ENCODE measurements at places on chromosomes 11 and 22.

- no peak for DNase-seq
Observed at GRCh38 chr11:68552542-68552941, 92.0 kb downstream of the PPP6R3 start.

GRCh38 chr22:31323578-31324550, 22.3 kb downstream of the PATZ1 start:
- no peak for DNase-seq

DNA sequence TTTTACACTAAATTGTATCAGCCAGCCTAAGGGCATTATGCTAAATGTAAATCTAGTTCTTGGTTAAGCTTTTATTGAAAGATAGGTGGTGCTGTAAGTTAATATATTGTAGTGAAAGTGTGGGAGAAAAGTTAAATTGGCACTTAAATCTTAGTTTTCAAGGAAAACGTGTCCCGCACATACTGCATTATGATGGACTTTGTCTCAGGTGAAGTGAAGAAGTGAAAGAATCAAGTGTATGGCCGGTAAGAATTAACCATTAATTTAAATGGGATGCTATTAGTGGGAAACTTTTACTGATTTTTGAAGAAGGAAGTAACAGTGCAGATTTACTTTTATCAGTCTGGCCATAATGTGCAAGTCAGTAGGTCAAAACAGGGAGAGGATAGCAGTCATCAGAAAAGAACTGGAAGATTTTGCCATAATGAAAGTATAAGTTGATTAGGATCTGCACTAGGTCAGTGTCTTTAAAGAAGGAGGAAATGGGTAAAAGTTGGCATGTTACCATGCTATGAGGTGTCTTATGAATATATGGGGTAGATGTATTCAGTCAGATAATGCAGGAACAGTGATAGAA, 81.6 kb downstream of the PDHX start:
- DNase-seq = no peak

- DNase-seq = no peak
Observed at GRCh38 chr11:9838961-9839360, 175.1 kb downstream of the SWAP70 start.

DNA sequence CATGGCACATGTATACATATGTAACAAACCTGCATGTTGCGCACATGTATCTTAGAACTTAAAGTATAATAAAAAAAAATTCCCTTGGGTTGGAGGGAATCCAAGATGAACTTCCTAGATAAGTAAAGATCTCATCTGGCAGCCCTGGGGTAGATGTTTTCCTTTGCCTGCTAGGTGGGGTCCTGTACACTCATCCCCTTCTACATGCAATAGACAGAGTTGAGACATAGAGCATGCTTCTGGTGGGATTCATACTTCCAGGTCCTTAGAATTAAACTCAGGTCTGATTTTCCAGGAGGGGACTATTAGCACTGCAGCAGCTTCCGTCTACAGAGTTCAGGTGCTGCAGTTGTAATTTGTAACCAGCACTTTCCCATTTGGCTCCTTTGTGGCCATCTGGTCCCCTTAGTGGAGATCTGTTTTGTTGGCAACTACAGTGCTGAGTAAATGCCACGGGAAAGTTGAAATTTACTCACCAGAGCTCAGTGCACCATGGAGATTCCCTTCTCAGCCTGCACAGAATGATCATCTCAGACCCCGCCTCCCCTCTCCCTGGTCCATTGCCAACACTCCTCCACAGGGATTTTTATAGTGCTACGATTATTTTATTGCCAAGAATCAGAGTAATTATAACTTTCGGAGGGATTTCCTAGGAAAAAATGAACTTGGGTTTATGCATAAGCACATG, 220.1 kb upstream of the E2F8 start:
- no peak for DNase-seq

- DNase-seq = no peak
Observed at GRCh38 chr11:42255906-42256305, 796.5 kb upstream of the LRRC4C start.

DNA sequence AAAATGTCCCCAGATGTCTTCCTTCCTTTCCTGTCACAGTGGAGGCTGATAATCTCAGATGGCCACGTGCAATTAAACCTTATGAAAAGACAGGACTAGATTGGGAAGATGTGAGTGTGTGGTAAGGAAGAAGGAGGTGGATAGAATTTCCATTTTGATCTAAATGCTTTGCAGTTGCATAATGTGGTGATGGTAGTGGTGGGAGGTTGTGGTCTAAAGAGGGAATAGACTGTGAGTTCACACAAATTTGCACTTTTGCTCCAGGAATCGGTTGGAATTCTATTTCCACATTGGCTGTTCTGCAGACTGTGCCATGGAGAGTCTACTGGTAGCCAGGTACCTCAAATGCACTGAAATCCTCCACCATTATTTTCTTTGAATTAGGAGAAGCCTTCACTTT, 93.3 kb downstream of the ZBTB16 start:
- no peak for DNase-seq

- no peak for DNase-seq
Observed at GRCh38 chr11:9851366-9851765, 187.5 kb downstream of the SWAP70 start.

DNA sequence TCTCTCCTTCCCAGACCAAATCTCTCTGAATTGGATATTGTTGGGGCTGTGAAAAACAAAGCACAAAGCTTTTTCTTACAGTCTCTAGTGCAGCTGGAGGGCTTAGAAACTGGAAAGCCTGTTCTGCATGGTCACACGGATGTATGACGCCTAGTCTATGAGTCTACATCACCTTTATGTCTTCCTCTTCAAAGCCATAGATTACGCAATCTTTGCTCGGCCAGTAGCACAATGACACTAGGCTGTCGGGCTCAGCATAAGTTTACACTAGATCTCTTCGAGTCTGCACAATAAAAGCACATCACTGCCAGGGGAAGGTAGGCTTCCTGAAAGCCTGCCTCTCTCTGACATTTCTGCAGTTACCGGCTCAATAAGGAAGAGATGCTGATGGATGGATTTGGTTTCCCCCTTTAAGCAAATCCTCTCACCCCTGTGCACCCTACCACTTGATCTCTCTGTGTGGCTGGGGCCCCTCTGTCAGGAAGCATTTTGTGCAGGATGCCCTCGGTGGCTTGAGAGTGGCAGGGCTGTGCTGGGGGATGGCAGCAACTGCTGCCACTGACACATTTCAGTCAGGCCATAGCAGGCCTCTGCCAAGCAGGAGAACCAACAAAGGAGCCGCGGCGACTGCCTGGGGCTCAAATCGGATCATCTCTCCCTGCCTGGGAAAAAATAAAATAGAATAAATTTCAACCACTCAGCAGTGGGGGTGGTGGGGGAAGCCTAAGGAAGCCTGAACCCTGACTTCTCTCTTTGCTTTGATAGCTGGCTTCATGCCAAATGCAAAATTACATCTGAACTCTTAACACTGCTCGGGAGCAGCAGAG, 1272.8 kb downstream of the LRRC4C start:
- DNase-seq = no peak

GRCh38 chr11:1872267-1872985, 19.3 kb downstream of the PRR33 start:
- no peak for DNase-seq

GRCh38 chr11:23933721-23934120, 563.1 kb upstream of the LUZP2 start:
- DNase-seq = no peak

DNA sequence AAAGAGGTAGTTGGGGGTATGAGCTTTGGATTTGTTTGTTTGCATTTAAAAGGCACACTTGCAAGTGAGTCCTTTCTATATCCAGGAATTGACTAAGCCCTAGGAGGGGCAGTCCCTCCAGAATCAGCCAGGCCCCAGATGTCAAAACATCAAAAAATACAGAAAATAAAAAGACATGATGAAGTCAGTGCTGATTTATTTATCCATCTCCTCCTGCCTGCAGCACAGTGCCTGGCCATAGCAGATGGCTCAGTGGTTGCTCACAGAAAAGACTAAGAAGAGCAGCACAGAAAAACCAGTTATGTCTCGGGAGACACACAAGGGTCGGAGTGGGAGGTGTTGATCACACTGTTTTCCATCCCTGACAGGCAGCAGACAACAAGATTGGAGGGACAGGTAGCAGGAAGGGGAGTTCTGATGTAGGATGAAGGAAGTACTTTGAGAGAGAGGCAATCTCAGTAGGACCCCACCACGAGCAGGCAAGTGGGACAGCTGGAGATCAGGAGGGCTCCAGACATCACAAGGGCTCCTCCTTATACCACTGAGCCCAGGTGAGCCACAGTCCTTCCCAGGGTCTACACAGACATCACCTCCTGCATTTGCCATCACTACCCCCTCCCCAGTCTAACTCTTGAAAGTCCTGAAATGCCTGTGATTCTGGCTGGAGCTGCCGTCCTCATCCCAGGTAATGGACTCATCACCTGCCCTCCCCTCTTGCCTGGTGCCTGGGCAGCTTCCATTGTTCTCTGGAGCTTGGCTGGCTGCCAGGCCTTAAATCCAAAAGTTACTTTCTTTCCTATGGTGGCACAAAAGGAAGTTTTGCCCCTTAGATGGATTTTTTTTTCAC, 32.3 kb downstream of the TMPRSS5 start:
- no peak for DNase-seq

GRCh38 chr11:67271541-67272284, 5.4 kb downstream of the GRK2 start:
- DNase-seq = peak; percentile 88

DNA sequence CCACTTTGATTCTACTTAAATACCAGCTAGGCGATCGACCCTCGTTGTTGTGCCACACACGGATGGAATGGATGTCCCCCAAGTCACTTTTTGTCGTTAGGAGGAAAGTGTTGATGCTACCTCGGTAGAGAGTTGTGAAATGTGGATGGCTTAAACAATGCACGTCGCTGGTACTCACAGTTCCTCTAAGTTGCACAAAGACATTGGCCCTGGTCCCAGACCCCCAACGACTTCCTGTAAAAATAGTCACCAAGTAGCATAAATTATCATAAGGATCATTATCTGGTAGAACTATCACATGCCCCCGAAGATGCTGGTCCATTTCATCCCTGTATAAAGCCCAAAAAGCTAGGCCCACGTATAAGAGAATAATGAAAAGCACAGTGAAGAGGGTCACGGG, 3.8 kb downstream of the PKDREJ start:
- no peak for DNase-seq

- DNase-seq = no peak
Observed at GRCh38 chr11:113683481-113684046, 22.5 kb downstream of the TMPRSS5 start.

DNA sequence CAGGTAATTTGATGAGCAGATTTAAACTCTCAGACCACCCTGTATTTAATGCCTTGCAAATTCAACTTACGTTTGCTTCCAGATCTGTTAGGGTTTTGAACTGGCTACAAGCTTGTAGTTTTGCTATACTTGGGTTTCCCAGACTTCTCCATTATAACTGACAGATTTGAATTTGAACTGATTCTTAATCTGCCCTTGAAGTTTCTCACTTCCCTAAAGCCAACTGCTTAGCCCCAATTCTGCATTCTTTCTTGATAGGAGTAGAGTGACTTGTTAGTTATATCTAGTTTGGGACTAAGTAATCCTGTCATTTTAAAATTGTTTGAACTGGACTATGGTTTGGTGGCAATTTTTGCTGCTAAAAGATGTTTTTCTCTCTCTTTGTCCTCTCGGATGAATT, 9.7 kb downstream of the LAYN start:
- DNase-seq = no peak

GRCh38 chr11:50182486-50182885, 149.8 kb downstream of the OR4C45 start:
- DNase-seq = no peak

DNA sequence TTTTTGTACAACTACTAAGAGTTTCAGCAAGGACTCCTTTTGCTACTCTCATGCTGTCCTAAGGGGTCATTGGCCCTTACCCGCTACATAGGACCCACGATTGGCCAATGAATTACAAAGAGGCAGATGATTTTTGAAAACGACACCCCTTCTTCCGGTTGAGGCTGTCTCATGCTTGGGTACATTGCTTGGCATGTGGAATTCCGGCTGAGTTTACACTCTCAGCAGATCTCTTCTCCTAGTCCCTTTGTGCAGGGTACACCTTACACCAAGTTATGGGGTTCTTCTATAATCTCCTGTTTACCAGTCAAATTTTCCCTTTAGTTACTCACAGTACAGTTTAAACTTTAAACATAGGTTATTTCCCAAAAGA, 52.1 kb downstream of the SLC17A6 start:
- no peak for DNase-seq

GRCh38 chr11:36702330-36703054, 104.5 kb upstream of the RAG2 start:
- DNase-seq = no peak

GRCh38 chr11:95676308-95676707, 113.3 kb downstream of the FAM76B start:
- no peak for DNase-seq

GRCh38 chr11:1219446-1219833, 3.4 kb upstream of the MUC5B start:
- DNase-seq = no peak

GRCh38 chr22:48396091-48396784, 1431.4 kb downstream of the BRD1 start:
- DNase-seq = no peak

DNA sequence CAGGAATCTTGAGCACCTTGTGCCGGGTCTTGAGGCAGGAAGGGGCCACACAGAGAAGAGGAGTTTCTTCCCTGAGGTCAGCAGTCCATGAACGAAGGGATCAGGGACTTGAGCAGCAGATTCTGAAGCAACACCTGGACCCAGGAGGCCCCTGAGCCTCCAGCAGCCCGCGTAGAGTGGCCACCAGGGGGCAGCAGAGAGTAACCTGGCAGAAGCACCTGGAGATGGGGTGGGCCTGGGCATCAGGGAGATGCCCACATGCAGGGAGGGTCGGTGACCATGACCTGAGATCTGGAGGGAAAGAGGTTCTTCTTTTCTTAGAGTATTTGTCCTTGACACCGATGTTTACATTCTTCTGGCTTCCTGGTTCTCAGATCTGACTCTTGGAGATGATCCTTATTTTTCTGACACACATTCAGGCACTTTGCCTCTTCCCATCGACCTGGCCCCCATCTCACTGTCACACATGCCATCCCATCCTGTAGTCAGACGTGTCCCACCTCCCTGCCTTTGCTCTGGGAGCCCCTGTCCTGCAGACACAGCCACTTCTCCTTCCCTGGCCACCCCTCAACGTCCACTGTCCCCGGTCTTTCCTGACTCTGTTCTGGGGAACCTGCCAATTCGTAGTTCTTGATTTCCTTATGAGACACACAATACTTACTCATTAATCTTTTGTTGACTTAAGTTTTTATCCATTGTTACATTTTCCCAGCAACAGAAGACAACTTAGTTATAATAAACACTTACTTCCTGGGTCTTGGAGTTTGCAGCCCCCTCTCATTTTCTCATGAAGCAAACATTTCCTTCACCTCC, 66.5 kb downstream of the GGTLC2 start:
- DNase-seq = peak; percentile 67

DNA sequence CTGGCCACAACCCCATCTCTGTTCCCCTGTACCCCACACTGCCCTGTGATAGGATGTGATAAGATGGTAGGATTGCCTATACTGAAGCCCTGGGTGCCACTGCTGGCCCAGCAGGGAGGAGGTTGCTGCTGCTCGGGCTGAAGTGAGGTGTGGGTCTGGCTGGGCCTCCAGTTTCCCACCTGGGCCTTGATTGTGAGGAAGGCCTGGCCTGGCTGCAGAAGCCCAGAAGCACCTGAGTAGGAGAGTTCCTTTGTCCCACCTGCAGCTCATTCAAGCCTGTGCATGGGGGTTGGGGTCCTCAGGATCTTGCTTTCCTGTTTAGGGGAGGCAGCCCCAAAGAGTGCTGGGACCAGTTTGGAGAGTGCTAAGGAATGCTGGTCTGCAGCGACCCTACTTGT, 3.3 kb downstream of the ST3GAL4 start:
- DNase-seq = no peak

Measured in stimulated activated naive CD8-positive, alpha-beta T cell treated with anti-CD3 and anti-CD28 coated beads, Interleukin-15, amount 100 ng/mL, for 72 hours (primary cell).